ENCODE measurements at places on chromosomes 16 and 17. TPM values are rescaled to one million over a fixed set of nuclear protein-coding genes. Genes with fewer than 3 reads are reported as not detected.

SBK1 gene
- 5.0 TPM for total RNA-seq

CA7 gene
- not detected for total RNA-seq

PKMYT1 gene
- total RNA-seq = 10.4 TPM

LHX1 gene
- total RNA-seq = not detected

SLC13A2 gene
- total RNA-seq = not detected

TP53TG3 gene
- not detected for total RNA-seq

TTC19 gene
- 35.9 TPM for total RNA-seq

Data from osteocyte (in vitro differentiated cells).